A549 treated with GW870086 at 1 μM for 4 hours (cell line): ENCODE measurements at places on chromosomes 3 and 15. TPM values are rescaled to one million over a fixed set of nuclear protein-coding genes. Genes with fewer than 3 reads are reported as not detected.

SEMA7A gene
- total RNA-seq, result 1.2 to 1.6 TPM (median 1.4 TPM) in 5 replicates

MESP1 gene
- 1.7 to 7.3 TPM (median 5.2 TPM) in 5 replicates for total RNA-seq

TMEM212 gene
- total RNA-seq, result not detected in 5 replicates

DPPA4 gene
- not detected in 5 replicates for total RNA-seq

GHRL gene
- total RNA-seq, result not detected in 5 replicates

THSD4 gene
- total RNA-seq, result 19.4 to 29.2 TPM (median 26.4 TPM) in 5 replicates

C3orf62 gene
- 1.5 to 2.1 TPM (median 1.8 TPM) in 5 replicates for total RNA-seq

MANF gene
- 89.6 to 118 TPM (median 111 TPM) in 5 replicates for total RNA-seq

FETUB gene
- 0.08 to 0.16 TPM (median 0.14 TPM) in 3 of 5 replicates, not detected in the others for total RNA-seq

NAALADL2 gene
- total RNA-seq, result 0.29 to 0.34 TPM in 2 of 5 replicates, not detected in the others

SMAD6 gene
- 21.0 to 27.4 TPM (median 25.1 TPM) in 5 replicates for total RNA-seq

SPTSSB gene
- total RNA-seq, result 0.10 TPM in 1 of 5 replicates, not detected in the others

ZNF80 gene
- total RNA-seq, result not detected in 5 replicates

DMXL2 gene
- total RNA-seq, result 11.1 to 20.3 TPM (median 17.2 TPM) in 5 replicates

NME9 gene
- total RNA-seq, result 0.09 TPM in 1 of 5 replicates, not detected in the others

LRTM1 gene
- total RNA-seq, result not detected in 5 replicates

ARL8B gene
- 60.8 to 72.1 TPM (median 70.1 TPM) in 5 replicates for total RNA-seq

AADACL2 gene
- not detected in 5 replicates for total RNA-seq

STRIT1 gene
- total RNA-seq, result not detected in 5 replicates

CPNE4 gene
- total RNA-seq, result 3.8 to 6.8 TPM (median 6.0 TPM) in 5 replicates

BAHD1 gene
- 9.6 to 12.3 TPM (median 11.3 TPM) in 5 replicates for total RNA-seq

C15orf61 gene
- total RNA-seq, result 3.4 to 4.4 TPM (median 4.1 TPM) in 5 replicates

IL20RB gene
- 0.58 to 1.5 TPM (median 0.93 TPM) in 5 replicates for total RNA-seq

B3GNT5 gene
- 12.7 to 17.8 TPM (median 16.2 TPM) in 5 replicates for total RNA-seq

ZNF148 gene
- 6.8 to 10.8 TPM (median 9.1 TPM) in 5 replicates for total RNA-seq

GPR149 gene
- not detected in 5 replicates for total RNA-seq

CP gene
- total RNA-seq, result 4.6 to 7.4 TPM (median 6.4 TPM) in 5 replicates

DAZL gene
- not detected in 5 replicates for total RNA-seq

BBS4 gene
- 14.4 to 18.8 TPM (median 17.8 TPM) in 5 replicates for total RNA-seq

RBM5 gene
- 31.0 to 33.5 TPM (median 33.0 TPM) in 5 replicates for total RNA-seq

SATB1 gene
- 0.19 TPM in 1 of 5 replicates, not detected in the others for total RNA-seq

THAP10 gene
- 3.7 to 6.3 TPM (median 4.8 TPM) in 5 replicates for total RNA-seq

SAMMSON gene
- not detected in 5 replicates for total RNA-seq

PLSCR5 gene
- not detected in 5 replicates for total RNA-seq

ANP32A gene
- total RNA-seq, result 261 to 299 TPM (median 274 TPM) in 5 replicates

GXYLT2 gene
- total RNA-seq, result 0.82 to 2.1 TPM (median 1.4 TPM) in 5 replicates

EBLN2 gene
- total RNA-seq, result 0.49 to 0.70 TPM (median 0.56 TPM) in 4 of 5 replicates, not detected in the other

KCNH8 gene
- total RNA-seq, result not detected in 5 replicates
